GM13977 (cell line): ENCODE measurements at places on chromosomes 13 and 19.

DNA sequence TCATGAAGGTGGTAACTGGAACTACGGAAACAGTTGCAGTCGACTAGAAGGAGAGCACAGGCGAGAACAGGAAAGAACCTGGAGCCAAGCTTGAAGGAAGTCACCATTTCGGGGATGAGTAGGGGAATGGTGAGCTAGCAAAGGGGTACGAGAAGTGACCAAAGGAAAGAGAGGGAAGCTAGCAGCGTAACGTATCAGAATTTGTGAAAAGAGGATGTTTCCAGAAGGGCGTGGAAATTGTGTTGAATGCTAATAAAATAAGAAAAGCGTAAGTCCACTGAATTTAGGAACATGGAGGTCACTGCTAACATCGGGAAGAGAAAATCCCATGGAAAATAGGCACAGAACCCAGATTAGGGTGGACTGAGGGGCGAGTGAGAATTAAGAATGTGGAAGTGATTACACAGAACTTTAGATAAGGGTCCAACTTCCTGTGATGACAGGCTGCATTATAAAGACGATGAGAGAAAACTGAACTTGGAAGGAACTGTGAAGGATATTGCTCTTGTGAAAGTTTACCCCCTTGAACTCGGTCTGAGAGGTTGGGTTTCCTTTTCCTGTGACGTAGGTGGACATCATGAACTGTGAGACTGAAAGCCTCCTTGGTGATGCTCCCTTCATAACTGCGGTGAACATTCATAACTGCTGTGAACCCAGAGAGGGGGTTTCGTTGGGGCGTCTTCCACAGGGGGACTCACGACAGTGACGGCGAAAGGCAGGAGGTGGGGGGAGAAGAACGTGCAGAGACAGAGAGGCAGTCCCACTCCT is 2.0 kb upstream of the FFAR2 start:
- DNase-seq = peak; percentile 71

DNA sequence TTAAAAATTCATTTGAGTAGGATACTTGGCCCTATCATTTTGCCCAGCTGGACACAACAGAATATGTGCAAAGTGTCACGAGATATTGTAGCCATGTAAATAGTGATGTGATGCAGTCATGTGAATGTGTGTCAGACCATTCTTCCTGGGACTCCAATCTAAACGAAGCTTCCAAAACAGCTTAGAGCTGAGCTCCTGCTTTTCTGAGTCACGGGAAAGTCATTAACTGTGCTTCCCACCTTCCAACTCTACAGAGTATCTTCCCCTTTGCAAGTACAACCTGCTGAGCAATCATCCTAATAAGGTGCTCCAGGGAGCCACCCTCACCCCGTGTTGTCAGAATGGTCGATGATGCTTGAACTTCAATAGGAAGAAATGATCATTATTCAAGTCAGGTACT is 294.7 kb downstream of the MYO16 start:
- DNase-seq = no peak

DNA sequence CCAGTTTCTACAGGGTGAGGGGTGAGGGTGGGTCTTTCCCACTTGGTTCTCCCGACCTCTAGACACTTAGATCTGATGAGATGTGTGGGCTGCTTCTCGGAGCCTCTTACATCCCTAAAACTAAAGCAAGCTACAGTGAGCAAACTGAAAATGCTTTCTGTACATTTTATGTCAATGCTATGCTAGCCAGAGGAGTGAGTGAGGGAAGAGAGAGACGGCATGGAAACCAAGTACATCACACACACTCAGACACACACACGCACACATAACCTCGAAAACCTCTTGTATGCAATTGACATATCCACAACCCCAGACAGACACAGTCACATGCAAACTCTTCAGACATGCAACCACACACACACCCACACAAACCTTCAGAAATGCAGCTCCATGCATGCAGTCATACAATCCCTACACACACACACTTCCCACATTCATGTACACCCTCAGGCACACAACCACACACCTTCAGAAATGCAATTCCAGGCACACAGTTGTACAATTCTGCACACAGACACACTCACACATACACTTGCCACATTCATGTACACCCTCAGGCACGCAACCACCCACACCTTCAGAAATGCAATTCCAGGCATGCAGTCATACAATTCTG is 1.4 kb downstream of the SLC1A6 start:
- no peak for DNase-seq

GRCh38 chr13:75071395-75071794 is 410.6 kb downstream of the TBC1D4 start:
- no peak for DNase-seq

DNA sequence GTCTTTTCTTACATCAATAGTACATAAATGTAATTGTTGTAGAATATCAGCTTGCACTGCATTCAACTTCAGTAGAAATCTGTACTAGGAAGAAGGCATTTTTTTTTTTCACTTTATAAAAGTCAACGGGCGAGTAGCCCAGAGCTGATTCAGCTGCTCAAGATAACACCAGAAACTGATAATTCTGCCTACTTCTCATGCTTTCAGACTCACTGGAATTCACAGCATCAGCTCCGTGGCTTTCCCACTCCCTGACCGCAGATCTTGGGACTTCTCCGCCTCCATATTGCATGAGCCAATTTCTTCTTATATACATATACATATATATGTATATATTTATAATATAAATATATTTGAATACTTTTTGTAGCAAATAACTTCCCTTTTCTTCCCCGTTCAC is 263.1 kb upstream of the RXFP2 start:
- DNase-seq = no peak

- DNase-seq = no peak
Measured at GRCh38 chr13:99315186-99315585, 8.0 kb upstream of the GPR183 start.

- DNase-seq = no peak
Measured at GRCh38 chr13:61417086-61417570, 1.5 kb upstream of the PCDH20 start.

GRCh38 chr13:48582084-48582483 is 49.2 kb upstream of the RCBTB2 start:
- DNase-seq = no peak
